NCI-H1105 treated with DMSO at 0.1 percent for 48 hours (cell line): ENCODE measurements at places on chromosomes 4 and X.

DNA sequence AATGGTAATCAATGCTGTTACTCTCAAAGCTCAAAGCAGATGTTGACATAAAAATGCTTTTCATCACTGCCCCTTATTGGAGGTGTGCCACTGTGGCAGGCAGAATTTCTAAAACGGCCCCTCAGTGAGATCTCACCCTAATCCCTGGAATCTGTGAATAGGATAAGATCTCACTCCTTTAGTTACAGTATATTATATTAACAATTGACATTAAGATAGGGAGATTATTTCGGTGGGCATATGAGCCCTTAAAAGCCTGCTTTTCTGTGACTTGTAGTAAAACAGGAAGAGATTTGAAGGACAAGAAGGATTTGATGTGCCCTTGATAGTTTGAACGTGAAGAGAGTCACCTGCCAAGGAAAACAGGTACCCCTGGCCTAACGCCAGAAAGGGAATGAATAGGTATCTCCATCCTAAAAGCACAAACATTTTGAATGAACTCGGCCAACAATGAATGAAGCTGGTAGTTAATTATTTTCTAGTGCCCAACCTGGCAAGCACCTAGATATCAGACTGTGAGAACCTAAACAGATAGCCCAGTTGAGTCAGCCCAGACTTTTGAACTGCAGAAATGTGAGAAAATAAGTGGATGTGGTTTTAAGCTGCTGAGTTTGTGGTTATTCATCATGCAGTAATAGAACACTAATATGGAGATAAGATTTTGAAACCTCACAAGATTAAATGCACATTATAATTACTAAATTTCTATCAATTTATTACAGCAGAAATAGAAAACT is 881.6 kb downstream of the PCDH18 start:
- peak; percentile 93 for DNase-seq

GRCh38 chrX:54922547-54922946 is 1.9 kb downstream of the TRO start:
- no peak for DNase-seq

GRCh38 chr4:85113706-85114105 is 147.2 kb upstream of the WDFY3 start:
- no peak for DNase-seq

- DNase-seq: no peak
Observed at GRCh38 chr4:87101543-87102199, 118.7 kb downstream of the KLHL8 start.

GRCh38 chr4:32427566-32427965 is 1707.4 kb downstream of the PCDH7 start:
- DNase-seq: no peak

- peak; percentile 1 for DNase-seq
Observed at GRCh38 chr4:48290146-48290772, 20.6 kb upstream of the TEC start.

DNA sequence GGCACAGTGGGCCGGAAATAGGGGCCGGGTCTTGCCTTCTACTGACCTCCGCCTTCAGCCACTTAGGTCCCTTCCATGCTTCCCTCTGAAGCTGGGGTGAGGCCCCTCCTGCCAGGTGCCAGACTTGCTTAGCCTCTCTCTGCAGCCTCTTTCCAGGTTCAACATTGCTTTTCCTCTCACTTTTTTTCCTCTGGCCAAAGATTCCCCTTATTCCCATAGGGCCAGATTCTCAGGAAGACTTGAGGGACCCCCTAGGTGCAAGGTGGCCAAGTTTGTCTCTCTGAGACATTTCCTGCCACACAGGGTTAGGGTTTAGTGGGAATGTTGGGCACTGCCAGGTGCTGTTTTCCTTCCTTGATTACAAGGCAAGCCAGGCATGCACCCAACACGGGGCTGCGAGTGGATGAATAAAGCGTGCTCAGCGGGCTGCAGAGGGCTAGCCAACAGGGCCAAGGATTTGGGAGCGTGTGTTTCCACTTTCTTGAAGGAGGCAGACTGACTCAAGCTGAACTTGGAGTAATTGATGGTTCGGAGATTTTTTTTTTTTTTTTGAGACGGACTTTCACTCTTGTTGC is 7.6 kb upstream of the GJB1 start:
- DNase-seq: no peak

GRCh38 chrX:93985344-93986307 is 311.6 kb downstream of the FAM133A start:
- DNase-seq: no peak

DNA sequence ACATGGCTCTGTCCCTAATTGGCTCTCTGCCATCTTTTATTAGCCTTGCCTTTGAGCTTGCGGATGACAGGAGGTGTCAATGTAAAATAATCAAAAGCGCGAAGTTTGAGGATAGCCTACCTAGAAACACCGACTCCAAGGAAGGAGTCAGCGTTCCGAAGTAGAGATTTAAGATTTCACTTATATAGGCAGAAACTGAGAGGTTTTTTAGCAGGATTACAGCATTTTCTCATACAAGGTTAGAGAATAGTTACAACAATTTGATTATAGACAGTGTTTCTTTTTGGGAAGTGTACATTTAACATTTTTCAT is 499 bp upstream of the NFXL1 start:
- no peak for DNase-seq

DNA sequence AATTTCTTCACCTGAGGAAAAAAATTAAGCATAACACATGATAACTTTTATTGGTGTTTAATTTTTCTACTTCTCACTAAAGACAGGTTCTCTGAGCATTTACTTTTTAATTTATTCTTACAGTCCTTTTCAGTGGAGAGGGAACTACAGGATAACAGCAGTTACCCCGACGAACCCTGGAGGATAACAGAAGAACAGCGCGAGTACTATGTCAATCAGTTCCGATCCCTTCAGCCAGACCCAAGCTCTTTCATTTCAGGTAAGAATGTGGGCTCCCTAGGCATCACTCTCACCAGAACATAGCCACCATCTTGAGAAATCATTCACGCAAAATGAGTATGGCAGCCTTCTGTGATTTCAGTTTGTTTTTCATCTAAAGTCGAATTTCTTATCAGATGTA is 100.8 kb downstream of the REPS2 start:
- DNase-seq: no peak
